ENCODE measurements at places on chromosomes 12 and 14.

- DNase-seq, result no peak
Observed at GRCh38 chr12:27012982-27013255, 1.3 kb downstream of the TM7SF3 start.

GRCh38 chr12:46970636-46971035, 108.8 kb upstream of the PCED1B start:
- DNase-seq, result no peak

GRCh38 chr12:122726080-122726558, 4.5 kb downstream of the HCAR1 start:
- no peak for DNase-seq

DNA sequence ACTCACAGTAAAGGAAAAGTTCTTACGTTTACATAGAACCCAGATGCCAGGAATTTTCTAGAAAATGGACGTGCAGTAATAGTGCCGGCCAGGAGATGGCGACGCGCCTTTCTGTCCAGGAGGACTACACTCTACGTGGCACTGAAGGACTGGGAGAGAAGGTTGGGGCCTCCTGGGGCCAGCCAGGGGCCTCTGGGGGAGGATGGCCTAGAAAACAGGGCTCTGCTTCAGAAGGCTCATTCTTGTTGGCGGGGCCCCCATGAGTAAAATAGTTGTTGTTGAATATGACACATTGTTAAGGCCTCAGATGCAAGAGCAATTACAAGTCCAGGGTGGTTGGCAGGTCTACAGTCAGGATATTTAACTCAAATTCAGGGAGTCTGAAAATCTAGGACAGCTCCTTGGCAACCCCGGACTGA, 120.1 kb upstream of the MAX start:
- no peak for DNase-seq

DNA sequence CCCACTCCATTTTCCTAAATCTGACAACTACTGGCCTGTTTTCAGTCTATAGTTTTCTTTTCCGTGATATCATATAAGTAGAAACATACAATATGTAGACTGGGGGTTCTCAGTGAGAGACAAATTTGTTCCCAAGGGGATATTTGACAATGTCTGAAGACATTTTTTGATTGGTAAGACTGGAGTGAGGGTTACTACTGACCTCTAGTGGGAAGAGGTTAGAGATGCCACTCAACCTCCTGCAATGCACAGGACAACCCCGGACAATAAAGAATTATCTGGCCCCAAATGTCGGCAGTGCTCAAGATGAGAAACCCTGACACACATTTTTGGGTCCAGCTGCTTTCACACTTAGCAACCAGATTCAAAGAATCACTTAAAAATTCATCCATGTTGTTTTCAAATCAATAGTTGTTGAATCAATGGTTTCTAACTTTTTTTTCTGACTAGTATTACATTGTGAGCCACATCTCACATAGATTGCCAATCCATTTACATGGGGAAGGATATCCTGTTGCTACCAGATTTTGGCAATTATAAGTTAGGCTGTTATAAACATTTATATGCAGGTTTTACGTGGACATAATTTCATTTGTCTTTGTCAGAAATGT, 307.1 kb downstream of the RPL10L start:
- DNase-seq, result no peak

DNA sequence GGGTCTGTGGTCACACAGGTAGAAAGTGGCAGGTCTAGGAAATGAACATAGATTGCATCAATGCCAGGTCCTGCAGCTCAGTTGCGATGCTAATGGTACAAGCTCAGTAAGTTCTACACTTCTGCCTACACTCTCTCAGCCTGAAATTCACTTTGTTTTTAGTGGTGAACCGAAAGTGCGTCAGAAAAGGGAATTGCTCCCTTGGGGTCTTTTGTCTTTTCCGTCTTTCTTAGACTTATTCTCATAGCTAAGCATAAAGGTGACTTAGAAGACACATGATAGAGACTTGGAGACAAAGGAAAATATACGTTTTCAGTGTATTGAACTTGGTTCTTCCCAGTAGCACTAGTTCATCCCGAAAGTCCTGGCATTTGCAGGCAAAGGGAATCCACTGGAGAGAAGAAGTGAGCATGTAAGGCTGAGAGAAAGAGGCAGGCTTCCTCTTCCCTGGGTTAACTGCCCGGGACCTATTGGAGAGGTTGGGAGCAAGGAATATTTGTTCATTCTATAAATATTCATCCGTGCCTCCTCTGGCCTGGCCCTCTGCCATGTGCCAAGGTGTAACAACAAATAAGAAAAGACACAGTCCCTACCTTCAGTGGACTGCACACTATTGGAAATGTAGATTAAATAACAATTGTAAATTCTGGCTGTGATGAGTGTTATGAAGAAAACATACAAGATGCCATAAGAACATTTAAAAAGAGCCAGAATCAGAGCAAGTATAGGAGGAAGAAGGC, 785.8 kb downstream of the MED13L start:
- no peak for DNase-seq

DNA sequence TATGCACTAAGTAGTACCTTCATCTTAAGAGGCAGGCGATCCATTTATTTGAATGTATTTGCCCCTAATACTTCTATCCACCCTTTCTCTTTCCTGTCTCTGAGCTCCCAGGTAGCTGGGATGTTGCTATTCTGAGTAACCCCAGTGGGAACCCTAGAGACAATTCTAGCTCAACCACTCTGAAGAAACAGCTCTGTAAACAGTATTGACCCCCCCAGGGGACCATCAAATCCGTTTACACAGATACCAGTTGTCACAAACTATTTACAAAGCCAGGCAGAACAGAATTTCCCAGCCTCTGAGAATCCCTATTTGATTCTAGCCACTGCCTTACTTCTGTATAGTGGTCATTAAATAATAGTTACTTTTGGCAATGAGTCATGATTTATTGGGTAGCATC, 64.9 kb downstream of the MIPOL1 start:
- no peak for DNase-seq

- no peak for DNase-seq
Observed at GRCh38 chr12:10210225-10210624, 2.5 kb upstream of the GABARAPL1 start.

DNA sequence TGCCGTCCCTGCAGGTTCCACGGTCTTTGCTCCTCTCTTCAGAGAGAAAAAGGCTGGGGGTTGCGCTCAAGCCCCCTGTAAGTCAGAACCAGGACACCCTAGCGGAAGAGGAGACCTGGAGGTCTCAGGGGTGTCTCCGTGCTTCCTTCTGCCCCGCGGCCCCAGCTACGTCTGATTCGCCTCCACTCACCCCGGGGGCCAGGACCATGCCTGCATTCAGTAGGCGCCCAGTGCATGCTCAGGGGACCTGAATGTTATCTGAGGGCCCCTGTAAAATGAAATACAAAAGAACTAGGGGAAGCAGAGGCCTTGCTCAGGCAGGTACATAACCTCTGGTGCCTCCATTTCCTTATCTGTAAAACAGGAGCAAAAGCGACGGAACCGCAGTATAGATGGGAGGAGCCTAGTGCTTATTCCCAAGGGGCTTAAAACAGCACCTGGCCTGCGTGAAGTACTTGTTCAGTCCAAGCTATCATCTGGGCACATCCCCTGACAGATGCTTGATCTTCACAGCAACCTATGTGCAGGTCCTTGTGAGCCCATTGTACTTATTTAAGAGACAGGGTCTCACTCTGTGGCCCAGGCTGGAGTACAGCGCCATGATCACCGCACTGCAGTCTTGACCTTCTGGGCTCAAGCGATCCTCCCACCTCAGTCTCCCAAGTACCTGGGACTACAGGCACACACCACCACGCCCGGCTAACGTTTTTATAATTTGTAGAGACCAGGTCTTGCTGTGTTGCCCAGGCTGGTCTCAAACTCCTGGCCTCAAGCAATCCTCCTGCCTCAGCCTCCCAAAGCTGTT, 110.3 kb upstream of the NCOR2 start:
- no peak for DNase-seq

DNA sequence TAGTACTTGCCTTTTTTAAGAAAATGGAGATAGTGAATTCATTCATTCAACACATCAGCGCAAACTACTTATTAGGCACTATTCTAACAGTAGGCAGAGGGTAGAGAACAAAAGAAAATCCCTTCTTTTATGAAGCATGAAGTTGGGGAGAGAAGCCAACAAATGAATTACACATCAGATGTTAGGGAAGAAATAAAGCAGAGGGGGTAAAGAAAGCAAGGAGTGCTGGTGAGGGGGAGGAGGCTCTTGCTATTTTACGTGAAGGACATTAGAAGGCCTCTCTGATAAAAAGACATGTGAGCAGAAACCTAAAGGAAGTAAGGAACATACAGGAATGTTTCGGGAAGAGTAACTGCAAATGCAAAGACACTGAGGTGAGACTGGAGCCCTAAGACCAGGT, 22.2 kb downstream of the TFCP2 start:
- DNase-seq, result no peak

DNA sequence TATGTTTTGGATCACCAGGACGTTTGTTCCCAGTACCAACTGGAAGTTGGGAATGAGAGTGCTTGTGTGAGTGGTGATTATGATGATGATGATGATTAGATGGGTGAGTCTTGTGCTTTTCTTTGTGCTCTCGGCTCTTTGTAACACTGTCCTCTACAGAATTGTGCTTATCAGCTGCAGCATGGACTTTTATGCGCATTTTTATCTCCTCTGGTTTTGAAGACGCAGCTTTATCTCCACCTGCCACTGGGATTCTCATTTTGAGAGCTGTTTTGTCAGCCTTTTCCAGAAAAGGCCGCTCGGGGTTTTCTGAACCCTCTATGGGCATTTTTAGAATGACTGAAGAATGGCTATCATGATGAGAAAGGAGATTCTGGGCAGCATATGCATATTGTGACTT, 11.5 kb upstream of the KANSL2 start:
- no peak for DNase-seq

DNA sequence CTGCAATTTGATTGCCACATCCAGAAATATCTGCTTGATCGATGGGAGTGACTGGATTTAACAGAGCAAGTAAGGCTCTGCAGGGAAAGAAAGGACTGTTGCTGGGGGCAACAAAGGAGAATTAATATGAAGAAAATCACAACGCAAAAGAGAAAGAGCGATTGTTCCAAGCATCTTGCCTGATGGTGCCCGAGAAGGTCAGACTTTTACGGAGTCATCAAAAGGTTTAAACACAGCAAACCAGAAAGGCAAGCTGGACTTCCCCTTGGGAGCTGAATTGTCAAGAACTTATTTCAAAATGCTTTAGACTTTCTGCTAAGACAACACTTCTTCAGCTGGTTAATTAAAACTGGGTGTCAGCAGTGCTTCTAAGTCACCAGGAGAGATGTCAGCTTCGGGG, 791.5 kb downstream of the MED13L start:
- no peak for DNase-seq

DNA sequence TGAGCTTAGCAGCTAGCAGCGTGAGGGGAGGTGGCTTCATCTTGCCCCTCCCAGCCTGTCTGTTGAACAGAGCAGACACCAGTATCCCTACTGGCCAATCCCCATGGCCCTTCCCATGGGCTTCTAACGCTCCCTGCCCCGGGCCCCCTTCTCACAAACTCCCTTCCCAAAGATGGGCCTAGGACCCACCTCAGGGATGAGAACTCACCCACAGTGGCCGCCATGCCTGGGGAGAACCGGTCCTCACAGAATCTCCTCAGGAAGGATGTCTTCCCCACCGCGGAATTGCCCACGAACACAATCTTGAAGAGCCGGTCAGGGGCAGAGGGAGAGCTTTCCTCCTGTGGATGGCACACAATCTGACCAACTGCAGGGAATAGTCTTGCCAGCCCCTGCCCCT, 119.5 kb downstream of the CRACR2A start:
- DNase-seq, result no peak

- DNase-seq, result no peak
Observed at GRCh38 chr12:46770501-46771183, 55.2 kb downstream of the SLC38A4 start.

GRCh38 chr12:130128790-130129735, 33.2 kb upstream of the FZD10 start:
- DNase-seq, result no peak

- DNase-seq, result peak; percentile 34
Observed at GRCh38 chr12:123106640-123107359, 44.1 kb downstream of the PITPNM2 start.

DNA sequence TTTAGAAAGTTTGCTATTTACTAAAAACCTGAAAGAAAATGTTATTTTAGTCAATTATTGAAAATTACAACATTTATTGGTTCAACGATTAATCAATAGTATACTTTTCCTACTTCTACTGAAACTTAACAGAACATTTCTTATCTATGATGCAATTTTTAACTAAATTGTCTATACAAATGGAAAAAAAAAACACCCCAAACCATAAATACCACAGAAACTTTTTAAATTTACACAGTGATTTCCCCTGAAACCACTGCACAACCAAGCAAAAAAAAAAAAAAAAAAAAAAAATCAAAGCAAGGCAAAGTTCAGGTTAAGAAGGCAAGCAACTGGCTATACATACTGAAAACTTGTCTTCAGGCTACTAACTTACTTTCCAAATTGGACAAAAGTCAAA, 71.9 kb upstream of the POC1B start:
- no peak for DNase-seq

DNA sequence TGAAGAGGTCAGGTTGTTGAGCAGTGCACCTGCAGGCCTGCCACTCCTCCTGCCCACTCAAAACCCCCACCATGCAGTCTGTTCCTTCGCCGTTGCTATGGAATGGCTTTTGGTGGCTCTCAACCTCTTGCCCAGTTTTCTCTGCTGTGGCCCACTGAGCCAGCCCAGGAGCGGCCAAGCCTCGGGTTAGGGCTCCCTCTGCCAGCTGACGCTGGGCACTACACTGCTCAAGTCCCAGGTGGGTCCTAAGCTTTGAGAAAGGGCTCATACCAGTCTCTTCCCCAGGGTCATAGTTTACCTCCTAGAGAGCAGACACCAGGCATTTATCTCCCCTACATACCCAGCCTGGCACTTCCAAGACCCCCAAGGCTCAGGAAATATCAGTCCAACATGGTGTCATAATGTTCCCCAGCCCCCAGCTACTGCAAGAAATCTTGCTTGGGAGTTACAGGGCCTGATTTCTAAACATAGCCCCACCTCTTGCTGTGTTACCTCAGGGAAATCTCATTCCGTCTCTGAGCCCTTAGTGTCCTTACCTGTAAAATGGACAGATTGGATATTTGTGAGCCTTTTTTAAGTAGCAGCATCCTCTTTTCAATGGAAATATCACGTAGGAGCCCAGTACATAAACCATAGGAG, 59.4 kb downstream of the TSPAN11 start:
- DNase-seq, result no peak

GRCh38 chr14:66120402-66120801, 365.8 kb upstream of the CCDC196 start:
- DNase-seq, result no peak

DNA sequence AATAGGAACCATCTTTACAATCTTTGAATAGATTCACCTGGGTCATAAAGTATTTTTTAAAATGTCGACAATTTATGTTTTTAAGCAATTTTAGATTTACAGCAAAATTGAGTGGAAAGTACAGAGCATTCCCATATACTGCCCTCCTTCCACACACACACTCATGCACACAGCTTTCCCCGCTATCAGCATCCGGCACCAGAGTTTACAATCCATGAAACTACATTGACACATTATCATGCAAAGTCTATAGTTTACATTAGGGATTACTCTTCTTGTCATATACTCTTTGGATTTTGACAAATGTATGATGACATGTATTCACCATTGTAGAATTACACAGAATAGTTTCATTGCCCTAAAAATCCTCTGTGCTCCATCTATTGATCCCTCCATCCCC, 9.0 kb upstream of the SYNE2 start:
- no peak for DNase-seq

All from activated CD4-positive, alpha-beta T cell treated with anti-CD3 and anti-CD28 coated beads, Interleukin-2, amount 50 U/mL, for 24 hours (primary cell).